ENCODE measurements at places on chromosomes 6 and 20.

- no peak for DNase-seq
Observed at GRCh38 chr20:50417023-50417329, 93.2 kb upstream of the PTPN1 start.

DNA sequence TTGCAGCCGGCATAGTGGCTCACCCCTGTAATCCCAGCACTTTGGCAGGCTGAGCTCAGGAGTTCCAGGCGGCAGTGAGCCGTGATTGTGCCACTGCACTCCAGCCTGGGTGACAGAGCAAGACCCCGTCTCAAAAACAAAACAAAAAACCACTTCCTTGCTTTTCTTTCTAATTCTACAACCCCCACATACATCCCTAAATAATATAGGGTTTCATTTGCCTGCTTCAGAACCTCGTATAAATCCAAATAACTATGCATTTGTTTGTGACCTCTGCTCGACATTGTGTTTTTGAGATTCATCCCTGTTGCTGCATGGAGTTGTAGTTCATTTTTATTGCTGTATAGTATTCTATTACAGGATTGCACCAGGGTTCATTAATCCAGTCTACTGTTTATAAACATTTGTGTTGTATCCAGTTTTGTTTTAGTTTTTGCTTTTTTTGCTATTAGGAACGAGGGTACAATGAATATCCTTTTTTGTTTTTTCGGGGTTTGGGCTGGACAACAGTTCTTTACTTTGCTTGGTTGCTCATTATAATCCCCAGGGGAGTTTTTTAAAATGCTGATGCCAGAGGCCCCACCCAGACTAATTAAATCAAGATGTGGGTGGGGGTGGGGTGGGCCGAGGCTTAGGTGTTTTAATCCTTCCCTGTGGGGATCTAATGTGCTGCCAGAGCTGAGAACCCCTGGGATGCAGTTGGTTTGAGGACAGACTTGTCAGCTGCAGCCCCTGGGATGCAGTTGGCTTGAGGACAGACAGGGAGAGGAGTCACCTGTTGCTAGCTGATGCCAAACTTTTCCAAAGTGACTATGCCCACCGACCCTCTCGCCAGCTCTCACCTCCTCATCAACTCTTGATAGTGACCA lies 2.4 kb upstream of the SNAI1 start:
- no peak for DNase-seq

- no peak for DNase-seq
Observed at GRCh38 chr6:93088621-93089501, 330.5 kb downstream of the EPHA7 start.

GRCh38 chr20:41308290-41308711 lies 9.2 kb downstream of the ZHX3 start:
- no peak for DNase-seq

- DNase-seq, result no peak
Observed at GRCh38 chr6:91415031-91415605, 828.2 kb upstream of the MAP3K7 start.

- no peak for DNase-seq
Observed at GRCh38 chr20:40771848-40772511, 82.9 kb upstream of the MAFB start.

DNA sequence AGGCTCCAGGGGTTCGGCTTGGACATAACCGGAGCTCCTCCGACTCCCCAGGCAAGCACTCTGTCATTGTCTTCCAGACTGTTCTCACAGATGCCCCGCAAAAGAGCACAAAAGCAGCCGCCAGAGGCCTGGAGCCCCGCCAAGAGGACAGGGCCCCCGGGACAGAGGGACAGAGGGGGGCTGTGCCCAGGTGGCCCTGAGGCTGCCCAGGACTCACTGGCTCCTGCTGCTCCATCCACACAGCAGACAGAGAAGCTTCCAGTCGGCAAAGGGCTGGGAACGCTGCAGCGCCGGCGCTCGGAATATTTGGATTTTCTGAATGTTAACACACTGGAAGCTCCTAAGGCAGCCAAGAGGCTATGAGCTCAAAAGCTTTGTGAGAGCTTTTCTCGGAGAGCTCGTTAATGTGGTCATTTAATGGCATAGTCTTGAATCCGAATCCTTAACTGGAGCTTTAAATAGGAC lies 68.0 kb upstream of the QKI start:
- no peak for DNase-seq

- no peak for DNase-seq
Observed at GRCh38 chr20:35319871-35320197, 27.6 kb upstream of the FAM83C start.

GRCh38 chr20:41202426-41202825 lies 65.1 kb downstream of the PLCG1 start:
- DNase-seq, result no peak

DNA sequence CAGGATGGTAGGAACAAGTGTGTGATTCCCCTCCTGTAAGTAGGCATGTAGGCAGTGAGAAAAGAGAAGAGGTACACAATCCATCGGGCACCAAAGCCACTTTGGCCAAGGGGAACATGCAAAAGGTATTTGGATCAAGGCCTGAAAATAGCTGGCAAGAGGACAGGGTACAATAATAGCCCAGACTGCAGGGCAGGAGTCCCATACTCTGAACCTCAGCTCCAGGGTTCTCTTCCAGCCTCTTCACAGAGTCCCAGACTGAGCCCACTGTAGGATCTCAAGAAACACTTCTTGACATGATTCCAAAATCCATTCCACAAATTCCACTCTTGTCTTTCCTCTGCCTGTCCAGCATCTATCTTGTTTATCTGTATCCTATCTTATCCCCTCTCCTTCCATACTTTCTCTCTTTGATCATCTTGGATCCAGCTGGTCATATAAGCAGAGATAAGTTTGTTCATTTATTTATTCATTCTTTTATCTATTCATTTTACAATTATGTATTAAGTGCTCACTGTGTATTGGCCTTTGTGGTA lies 19.7 kb downstream of the ACSS2 start:
- no peak for DNase-seq
